ENCODE measurements at places on chromosomes 12 and 14.

- DNase-seq, result no peak
Measured at GRCh38 chr12:58586762-58587161, 333.5 kb downstream of the LRIG3 start.

GRCh38 chr12:101746196-101746595, 6.9 kb upstream of the SYCP3 start:
- DNase-seq, result no peak

GRCh38 chr14:71267691-71268090, 360.4 kb downstream of the PCNX1 start:
- no peak for DNase-seq

DNA sequence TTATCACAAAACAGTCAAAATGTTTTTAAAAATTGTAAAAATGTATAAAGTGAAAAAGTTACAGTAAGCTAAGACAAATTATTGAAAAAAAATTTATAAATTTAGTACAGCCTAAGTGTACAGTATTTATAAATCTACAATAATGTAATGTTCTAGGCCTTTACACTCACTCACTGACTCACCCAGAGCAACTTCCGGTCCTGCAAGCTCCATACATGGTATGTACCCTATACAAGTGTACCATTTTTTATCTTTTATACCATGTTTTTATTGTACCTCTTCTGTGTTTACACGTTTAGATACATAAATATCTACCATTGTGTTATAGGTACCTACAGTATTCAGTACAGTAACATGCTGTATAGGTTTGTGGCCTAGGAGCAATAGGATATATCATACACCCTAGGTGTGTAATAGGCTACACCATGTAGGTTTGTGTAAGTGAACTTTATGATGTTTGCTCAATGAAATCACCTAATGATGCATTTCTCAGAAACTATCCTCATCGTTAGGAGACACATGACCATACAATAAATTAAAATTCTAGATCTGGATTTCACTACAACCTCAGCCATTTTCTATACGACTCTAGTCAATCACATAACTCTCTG, 66.8 kb downstream of the TXNDC16 start:
- DNase-seq, result no peak

DNA sequence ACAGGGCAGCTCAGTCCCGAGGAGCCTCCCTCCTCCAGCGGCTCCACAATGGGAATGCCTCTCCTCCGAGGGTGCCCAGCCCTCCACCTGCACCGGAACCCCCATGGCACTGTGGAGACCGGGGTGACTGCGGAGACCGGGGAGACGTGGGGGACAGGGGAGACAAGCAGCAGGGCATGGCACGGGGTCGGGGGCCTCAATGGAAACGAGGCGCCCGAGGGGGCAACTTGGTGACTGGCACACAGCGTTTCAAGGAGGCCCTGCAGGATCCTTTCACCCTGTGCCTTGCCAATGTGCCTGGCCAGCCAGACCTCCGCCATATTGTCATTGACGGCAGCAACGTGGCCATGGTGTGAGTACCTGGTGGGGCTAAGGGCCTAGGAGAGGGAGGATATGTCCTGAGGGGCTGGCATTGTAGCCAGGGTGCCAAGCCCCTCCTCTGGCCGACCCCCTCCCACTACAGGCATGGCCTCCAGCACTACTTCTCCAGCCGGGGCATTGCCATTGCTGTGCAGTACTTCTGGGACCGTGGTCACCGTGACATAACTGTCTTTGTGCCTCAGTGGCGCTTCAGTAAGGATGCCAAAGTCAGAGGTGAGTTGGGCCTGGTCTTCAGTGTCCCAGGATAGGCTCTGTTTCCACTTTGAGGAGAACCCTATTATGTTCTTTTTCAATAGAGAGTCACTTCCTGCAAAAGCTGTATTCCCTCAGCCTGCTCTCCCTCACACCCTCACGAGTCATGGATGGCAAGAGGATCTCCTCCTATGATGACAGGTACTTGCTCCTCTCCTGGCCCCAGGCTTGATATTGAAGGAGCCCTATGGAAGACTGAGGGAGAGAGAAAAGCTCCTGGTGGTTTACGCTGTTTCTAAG, 2.7 kb downstream of the KHNYN start:
- DNase-seq, result no peak

DNA sequence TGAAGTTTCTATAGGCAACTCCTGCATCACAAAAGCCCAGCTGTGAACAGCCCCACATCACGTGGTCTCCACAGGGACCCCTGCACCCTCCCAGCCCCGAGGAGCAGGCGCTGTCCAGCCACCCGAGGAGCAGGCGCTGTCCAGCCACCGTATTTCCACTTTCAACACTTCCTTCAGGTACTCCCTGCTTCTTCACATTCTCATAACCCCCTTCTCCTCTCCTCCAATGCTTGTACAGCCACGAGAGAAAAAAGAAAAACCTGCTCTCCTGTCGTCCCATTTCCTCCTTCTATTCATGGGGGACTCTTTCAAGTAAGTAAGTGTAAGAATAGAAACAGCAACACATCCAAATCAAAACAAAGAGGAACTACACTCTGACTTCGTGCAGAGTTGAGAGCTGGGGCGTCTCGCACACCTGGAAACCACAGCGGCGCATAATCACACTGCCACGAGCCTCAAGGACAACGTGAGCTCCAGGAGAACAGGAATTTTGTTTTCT, 11.9 kb downstream of the CDC42BPB start:
- no peak for DNase-seq

GRCh38 chr12:27960821-27961220, 11.7 kb downstream of the PTHLH start:
- no peak for DNase-seq

DNA sequence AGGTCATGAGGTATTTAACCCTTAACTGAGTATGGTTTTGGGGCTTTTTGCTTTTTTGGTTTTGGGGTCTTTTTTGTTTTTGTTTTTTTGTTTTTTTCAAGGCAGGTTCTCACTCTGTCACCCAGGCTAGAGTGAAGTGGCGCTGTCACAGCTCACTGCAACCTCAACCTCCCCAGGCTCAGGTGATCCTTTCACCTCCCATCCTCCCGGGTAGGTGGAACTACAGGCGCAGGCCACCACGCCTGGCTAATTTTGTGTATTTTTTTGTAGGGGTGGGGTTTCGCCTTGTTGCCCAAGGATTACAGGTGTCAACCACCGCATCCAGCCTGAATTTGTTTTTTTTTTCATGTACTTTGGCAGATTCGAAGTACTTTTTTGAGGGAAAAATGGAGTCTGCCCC, 19.9 kb downstream of the RAP1B start:
- DNase-seq, result no peak

GRCh38 chr12:17283563-17283962, 677.6 kb upstream of the LMO3 start:
- no peak for DNase-seq

- no peak for DNase-seq
Measured at GRCh38 chr14:98855926-98856715, 415.9 kb downstream of the BCL11B start.

DNA sequence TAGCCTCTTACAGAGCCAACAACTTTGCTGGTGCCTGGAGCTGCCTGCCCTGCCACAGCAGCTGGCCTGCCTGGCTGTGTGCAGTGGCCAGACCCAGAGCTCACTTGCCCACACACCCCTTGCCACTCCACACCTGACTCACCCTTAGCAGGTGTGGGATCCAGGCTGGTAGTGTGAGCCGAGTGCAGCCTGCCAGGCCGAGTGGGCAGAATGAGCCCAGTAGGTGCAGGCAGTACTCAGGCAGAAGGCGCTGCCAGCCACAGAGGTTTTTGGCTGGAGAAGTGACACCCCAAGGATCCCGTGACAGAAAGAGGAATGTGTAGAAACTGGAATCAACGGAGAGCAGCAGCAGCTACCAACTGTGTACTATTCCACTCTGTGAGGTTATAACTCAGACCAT, 29.8 kb upstream of the PYGL start:
- DNase-seq, result no peak

- DNase-seq, result no peak
Measured at GRCh38 chr12:120227233-120228040, 26.5 kb upstream of the RPLP0 start.

GRCh38 chr12:100229876-100230275, 29.3 kb downstream of the ACTR6 start:
- DNase-seq, result peak; percentile 34

GRCh38 chr14:50806241-50806933, 24.6 kb downstream of the NIN start:
- no peak for DNase-seq

GRCh38 chr14:60565211-60565610, 56.3 kb downstream of the SIX6 start:
- DNase-seq, result no peak

GRCh38 chr14:21026988-21027315, 2.1 kb upstream of the NDRG2 start:
- DNase-seq, result no peak

- DNase-seq, result no peak
Measured at GRCh38 chr12:40717576-40717975, 25.3 kb downstream of the CNTN1 start.

GRCh38 chr14:36666416-36667206, 5.0 kb downstream of the PAX9 start:
- no peak for DNase-seq

GRCh38 chr14:48435221-48435620, 759.8 kb upstream of the MDGA2 start:
- no peak for DNase-seq

DNA sequence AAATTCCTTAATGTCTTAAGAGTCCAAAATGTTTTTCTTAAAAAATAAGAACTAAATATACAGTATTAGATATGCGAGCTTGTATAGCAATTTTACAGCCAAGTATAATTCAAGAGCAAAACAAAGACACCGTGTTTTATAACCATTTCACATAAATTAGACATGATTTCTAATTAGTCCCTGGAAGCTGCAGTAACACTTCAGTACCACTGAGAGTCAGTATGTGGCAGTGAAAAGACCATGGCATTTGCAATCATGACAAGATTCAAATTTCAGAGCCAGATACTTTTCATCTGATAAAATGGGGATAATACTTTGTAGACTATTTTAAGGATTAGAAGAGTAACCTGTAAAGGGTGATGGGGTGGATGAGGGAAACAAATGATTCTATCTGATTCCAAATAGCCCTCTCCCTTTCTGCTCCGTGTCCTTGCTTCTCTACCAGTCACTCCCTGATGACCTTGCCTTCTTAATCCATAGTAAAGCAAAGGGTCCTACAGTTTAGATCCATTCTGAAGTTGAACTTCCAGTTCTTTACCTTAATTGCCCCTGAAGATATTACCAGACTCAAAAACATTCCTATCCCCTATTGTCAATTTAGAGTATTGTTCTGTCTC, 145.4 kb upstream of the ABCD2 start:
- no peak for DNase-seq

DNA sequence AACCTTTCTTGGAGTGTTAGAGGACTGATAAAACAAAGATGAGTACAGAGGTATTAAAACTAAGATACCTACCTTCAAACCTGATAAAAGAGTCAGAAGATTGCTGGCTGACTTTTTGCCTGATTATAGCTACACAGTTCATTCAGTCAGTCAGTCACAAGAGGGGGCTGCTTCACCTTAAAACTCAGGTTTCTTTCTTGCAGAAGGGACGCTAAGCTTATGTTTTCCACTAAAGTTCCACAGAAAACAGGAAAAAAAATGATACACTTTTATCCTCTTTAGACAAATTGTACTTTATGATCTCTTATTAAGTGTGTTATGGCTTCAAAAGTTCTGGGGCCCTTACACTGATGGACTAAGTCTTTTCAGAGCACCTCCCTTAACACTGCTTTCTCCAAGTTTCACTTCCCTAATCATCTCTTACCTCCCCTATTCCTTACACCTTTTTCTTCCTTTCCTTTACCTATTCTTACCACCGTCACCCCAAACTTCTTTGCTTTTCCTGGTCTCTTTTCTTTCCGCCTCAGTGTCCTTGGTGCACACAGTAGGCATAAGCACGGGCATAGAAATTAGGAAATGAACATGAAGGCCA, 448.7 kb upstream of the OR4E1 start:
- no peak for DNase-seq

DNA sequence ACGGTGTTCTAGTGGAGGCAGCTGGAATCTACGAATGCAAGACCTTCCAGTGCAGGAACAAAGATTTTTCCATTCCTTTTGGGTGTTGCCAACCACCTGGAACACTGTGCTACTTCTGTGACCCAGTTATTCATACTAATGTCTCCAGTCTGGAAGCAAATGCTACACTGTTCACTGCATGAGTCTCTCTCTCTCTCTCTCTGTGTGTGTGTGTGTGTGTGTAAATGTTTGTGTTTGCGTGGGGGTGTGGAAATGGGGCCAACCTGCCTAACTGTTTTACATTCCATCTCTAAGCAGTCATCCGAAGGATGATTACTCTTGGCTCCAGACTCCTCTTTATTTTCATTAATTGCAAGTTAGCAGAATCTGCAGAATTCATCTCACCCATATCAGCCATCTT, 29.9 kb upstream of the YBX3 start:
- no peak for DNase-seq

DNA sequence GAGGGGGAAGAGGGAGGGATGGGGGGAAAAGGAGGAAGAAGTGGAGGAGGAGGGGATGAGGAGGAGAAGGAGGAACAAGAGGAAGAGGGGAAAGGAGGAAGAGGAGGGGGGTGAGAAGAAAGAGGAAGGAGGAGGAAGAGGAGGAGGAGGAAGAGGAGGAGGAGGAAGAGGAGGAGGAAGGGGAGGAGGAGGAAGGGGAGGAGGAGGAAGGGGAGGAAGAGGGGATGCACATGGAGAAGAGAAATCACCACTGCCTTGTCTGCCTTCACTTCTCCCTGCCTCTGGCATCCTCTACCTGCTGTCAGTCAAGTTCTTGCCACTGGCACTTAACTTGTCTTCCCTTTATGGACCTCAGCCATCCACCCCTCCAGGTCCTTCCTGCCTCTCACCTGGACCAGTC, 59.9 kb downstream of the TTC9 start:
- DNase-seq, result no peak

GRCh38 chr14:54652188-54652587, 85.3 kb downstream of the SAMD4A start:
- DNase-seq, result no peak

- DNase-seq, result no peak
Measured at GRCh38 chr12:55850893-55851292, 8.2 kb upstream of the MMP19 start.

DNA sequence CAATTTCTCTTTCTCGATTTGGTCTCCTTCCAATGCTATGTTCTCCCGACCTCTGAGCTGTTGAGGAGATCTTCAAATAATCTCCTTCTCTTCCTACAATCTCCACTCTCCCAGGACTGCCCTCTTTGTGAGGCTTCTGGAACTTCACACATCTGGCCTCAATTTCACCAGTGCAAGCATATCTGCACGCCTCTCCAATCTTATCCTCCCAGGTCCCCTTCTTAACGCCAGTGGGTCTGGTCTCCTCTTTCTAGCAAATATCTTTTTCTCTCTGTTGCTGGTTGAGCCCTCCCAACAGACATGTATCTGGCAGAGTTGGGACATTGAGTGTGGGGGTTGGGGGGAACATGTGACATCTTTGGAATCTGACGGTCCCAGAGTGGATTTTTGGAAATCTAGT, 17.9 kb downstream of the RTL1 start:
- no peak for DNase-seq

Data from SIG-M5 (cell line).